Activated CD4-positive, alpha-beta T cell treated with anti-CD3 and anti-CD28 coated beads, Interleukin-2, Interleukin-4, amounts not matched to agents 100 ng/mL and 50 ng/mL, durations not matched to agents 16 hours and 8 hours (primary cell): ENCODE measurements at places on chromosomes 6 and 20.

DNA sequence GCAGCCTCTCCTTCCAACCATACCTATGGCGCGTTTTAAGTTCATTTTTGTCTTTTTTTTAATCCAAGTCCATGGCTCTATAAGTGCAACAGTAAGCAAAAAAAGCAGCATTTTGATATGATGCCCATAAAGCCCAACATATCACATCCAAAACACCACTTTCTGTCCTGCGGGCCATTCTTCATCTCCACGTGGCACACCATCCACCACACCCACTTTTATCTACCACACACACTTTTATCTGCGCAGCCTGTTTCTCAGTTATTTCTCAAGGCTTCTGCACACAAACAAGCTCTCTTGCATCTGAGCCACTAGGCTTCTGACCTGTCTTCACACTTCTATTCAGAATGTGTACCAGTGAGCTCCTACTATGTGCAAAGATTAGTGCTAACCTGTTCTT, 5.3 kb downstream of the GCLC start:
- DNase-seq = no peak

GRCh38 chr6:110357298-110357663, 868 bp downstream of the METTL24 start:
- no peak for DNase-seq

GRCh38 chr6:30450909-30451841, 38.1 kb upstream of the HLA-E start:
- peak; percentile 76 for DNase-seq

GRCh38 chr6:30647242-30648116, 546 bp downstream of the C6orf136 start:
- DNase-seq = peak; percentile 75

DNA sequence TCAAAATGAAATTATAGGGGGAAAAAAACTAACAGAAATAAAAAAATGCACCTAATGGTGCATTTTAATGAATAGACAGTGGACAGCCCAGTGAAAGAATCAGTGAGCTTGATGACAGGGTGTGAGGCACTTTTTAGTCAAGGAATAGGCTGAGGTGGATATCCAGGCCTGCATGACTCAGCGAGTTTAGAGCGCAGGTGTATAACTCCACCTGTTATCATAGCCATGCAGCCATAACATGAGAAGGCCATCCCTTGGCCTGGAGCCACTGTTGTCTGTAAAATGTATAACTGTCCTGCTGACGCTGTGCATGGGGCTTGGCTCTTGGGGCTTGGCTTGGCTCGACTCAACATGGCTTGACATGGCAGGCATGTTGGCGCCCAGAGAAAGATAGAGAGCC, 331.5 kb upstream of the NOX3 start:
- no peak for DNase-seq

GRCh38 chr6:142324111-142324510, 22.3 kb downstream of the ADGRG6 start:
- DNase-seq = no peak

GRCh38 chr6:89828988-89829471, 650 bp upstream of the CASP8AP2 start:
- no peak for DNase-seq

- no peak for DNase-seq
Measured at GRCh38 chr20:61608275-61609085, 356.4 kb downstream of the CDH4 start.

DNA sequence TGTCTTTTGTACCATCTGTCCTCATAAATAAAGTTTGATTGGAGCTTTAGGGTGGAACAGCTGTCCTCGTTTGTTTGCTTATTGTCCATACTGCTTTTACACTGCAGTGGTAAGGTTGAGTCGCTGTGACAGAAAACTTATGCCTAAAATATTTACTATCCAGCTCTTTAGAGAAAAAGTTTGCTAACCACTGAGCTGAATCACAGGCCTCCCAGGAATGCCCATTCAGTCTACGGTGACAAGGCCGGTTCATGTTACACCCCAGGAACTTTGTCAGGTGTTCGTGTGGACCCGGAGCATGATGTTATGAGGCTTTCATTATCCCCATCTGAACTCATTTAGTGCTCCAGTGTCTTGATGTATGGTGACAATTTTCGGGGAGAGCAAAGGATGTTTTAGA, 401.1 kb downstream of the SAMD5 start:
- no peak for DNase-seq

GRCh38 chr6:49855221-49855620, 11.1 kb downstream of the CRISP1 start:
- DNase-seq = no peak

DNA sequence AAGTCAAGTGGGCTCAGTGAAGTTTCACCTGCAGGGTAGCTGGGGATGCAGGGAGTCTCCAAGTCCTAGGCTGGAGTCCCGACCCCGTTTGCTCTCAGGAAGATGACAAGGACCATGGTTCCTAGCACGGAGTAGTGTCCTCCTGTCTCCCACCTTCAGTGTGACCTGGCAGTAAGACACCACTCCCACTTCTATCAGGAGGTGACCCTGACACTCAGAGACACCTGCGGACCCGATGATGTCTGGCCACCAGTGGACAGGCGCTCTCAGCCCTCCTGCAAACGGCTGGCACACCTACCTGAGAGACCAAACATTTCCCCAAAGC, 1.1 kb downstream of the SOD2 start:
- DNase-seq = no peak

- no peak for DNase-seq
Measured at GRCh38 chr20:5687884-5688283, 62.3 kb upstream of the SHLD1 start.

GRCh38 chr6:145213614-145214013, 521.7 kb downstream of the EPM2A start:
- no peak for DNase-seq

- no peak for DNase-seq
Measured at GRCh38 chr20:22789676-22790075, 205.3 kb upstream of the FOXA2 start.

- DNase-seq = no peak
Measured at GRCh38 chr20:54385746-54386145, 89.6 kb upstream of the DOK5 start.

- DNase-seq = no peak
Measured at GRCh38 chr6:17389274-17389847, 4.0 kb upstream of the CAP2 start.
